Central memory CD4-positive, alpha-beta T cell (primary cell): ENCODE measurements at places on chromosomes 12 and 14.

GRCh38 chr14:102544747-102545460 is 35.3 kb upstream of the ANKRD9 start:
- DNase-seq = peak; percentile 29

GRCh38 chr12:3571724-3572123 is 80.7 kb downstream of the PRMT8 start:
- no peak for DNase-seq

DNA sequence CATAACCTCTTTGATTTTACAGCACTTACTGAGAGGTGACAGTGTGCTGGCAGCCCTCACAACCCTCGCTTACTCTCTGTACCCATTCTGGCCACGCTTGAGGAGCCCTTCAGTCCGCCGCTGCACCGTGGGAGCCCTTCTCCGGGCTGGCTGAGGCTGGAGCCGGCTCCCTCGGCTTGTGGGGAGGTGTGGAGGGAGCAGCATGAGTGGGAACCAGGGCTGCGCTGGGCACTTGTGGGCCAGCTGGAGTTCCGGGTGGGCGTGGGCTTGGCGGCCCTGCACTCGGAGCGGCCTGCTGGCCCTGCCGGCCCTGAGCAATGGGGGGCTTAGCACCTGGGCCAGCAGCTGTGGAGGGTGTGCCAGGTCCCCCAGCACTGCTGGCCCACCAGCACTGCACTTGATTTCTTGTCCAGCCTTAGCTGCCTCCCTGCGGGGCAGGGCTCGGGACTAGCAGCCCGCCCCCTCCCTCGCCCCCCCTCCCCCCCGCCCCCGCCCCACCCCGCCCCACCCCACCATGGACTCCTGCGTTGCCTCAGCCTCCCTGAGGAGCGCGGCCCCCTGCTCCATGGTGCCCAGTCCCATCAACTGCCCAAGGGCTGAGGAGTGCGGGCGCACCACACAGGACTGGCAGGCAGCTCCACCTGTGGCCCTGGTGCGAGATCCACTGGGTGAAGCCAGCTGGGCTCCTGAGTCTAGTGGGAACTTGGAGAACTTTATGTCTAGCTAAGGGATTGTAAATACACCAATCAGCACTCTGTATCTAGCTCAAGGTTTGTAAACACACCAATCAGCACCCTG is 9.9 kb downstream of the MDGA2 start:
- no peak for DNase-seq

GRCh38 chr12:15862840-15863239 is 19.3 kb upstream of the STRAP start:
- DNase-seq = no peak

DNA sequence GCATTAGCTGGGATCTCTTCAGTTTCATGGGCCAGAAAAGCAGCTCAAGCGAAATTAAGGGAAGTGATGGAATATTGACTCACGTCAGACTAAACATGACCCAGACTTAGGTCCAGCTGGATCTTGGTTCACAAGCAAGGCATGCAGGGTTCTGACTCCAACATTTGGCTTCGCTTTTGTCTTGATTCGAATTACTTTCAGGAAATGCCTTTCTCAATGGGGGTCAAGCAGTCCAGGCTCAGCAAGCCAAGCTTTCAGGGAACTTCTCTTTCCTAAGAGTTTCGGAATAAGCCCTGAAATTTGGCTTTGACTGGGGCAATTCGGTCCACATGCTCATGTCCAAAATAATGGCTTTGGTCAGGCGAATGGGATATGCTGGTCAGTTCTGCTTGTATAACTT is 678.7 kb upstream of the TMEM132C start:
- DNase-seq = no peak

GRCh38 chr14:33657476-33657875 is 293.4 kb downstream of the EGLN3 start:
- no peak for DNase-seq

DNA sequence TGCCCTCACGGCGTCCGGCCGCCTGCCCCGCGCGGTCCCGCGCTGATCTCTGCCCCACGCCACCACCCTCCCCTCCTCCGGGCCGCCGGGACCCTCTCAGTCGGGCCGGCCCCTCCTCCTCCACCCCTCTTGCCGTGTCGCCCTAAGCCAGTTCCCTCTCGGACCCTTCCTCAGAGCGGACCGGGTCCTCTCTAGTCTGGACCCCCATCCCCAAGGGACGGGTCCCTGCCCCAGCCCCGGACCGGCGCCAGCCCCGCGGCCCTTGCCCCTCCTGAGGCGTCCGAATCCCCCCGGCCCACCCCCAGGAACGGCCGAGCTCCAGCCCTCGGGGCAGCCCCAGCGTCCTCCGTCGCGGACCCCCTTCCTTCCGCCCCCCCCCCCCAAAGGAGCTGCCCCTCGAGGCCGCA is 485 bp downstream of the PPP4R4 start:
- no peak for DNase-seq

GRCh38 chr12:81470923-81471322 is 288.2 kb downstream of the PPFIA2 start:
- DNase-seq = no peak

GRCh38 chr14:100864206-100864605 is 38.3 kb downstream of the MEG3 start:
- DNase-seq = no peak

- DNase-seq = no peak
Observed at GRCh38 chr14:64060199-64060545, 207.4 kb downstream of the SYNE2 start.

- no peak for DNase-seq
Observed at GRCh38 chr12:122382919-122383350, 39.5 kb downstream of the CLIP1 start.

GRCh38 chr12:7555752-7556151 is 52.2 kb upstream of the CD163 start:
- DNase-seq = no peak

DNA sequence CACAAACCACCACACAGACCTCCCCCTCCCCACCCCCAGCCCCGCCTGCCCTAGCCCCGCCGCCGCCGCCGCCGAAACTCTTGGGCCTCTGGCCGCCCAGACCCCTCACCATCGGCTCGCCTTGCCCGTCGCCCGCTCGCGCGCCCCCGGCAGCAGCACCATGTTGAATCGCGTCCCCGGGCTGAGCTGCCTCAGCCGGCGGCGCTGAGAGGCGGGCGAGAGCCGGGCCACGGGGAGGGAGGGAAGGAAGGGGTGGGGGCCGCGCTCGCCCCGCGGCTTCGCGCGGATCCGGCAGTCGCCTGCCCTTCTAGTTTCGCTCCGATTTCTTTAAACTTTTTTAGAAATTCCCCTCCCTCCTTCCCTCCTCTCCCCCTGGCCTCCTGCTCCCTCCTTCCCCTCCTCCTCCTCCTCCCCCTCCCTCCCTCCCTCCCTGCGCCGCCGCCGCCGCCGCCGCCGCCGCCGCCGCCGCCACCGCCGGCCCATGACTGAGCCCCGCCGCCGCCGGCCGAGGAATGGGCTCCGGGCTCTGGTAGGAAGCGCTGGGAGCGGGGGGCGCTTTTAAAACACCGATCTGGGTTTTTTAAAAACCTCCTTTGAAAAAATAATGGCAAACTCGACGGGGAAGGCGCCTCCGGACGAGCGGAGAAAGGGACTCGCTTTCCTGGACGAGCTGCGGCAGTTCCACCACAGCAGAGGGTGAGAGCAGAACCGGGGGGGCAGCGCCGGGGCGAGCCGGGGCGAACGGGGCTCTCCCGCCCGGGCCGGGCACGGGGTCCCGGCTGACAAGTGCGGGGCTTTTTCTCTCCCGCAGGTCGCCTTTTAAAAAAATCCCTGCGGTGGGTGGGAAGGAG is at the start of gene ARID2:
Gene ARID2, plus strand, starts transcription at position 474 of the 851 bp plus-strand sequence. Its CDS starts 131 bp downstream, at position 605.
- peak; percentile 69 for DNase-seq

DNA sequence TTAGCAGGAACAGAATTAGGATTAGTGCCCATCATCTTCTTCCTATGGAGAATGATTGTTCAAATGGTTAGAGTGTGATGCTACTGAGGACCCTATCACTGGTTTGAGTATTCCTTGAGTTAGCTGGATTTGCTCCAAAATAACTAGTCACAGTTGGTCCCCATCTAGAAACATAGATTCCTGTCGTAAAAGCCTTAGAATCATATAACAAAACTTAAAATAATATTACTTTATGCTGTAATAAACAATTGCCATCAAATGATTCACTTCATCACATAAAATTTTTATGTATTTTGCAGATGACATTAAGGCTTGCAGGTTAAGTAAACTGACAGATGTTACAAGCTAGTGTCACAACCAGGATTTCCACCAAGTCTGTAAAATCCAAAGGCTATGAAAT is 209.8 kb downstream of the CCER1 start:
- DNase-seq = no peak

- no peak for DNase-seq
Observed at GRCh38 chr14:22991852-22992251, 9.5 kb upstream of the AJUBA start.

GRCh38 chr12:57240926-57241401 is 10.0 kb downstream of the STAC3 start:
- no peak for DNase-seq

DNA sequence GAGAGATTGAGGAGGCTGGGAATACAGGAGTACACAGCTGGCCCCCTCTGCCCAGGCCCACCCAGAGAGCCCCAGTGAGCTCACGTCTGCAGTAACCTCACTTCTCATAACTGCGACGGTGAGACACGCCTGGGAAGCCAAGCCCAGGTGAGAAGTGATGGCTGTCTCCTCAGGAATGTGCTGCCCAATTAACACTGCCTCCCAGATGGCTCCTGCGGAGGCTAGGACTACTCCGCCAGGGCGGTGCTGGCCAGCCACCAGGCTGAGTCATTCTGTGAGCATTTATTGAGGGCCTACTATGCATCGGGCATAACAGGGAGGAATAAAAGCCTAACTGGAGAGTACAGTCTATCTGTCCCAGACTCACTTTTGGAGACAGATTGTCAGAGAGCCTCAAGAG is 9.3 kb upstream of the TMEM106C start:
- DNase-seq = no peak

- DNase-seq = no peak
Observed at GRCh38 chr12:123389560-123390351, 5.8 kb downstream of the KMT5A start.

- no peak for DNase-seq
Observed at GRCh38 chr12:101204602-101205304, 5.3 kb downstream of the SLC5A8 start.

DNA sequence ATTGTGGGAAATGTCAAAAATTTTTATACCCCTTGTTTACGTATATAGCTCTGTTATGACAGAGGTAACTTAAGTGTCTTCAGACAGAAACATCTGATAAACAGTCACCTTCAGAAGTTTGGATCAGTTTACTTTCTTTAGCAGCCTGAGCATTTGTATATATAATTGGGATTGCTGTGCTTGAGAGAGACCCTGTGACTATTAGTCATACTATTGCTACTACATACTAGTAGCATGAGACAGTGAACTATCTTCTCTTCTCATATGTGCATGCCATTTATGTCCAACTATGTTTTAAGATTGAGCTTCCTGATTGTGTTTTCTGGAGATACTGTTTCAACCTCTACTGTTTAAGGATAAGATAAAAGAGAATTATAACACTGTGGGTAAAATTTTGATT is 101.5 kb downstream of the PDE6H start:
- DNase-seq = no peak

DNA sequence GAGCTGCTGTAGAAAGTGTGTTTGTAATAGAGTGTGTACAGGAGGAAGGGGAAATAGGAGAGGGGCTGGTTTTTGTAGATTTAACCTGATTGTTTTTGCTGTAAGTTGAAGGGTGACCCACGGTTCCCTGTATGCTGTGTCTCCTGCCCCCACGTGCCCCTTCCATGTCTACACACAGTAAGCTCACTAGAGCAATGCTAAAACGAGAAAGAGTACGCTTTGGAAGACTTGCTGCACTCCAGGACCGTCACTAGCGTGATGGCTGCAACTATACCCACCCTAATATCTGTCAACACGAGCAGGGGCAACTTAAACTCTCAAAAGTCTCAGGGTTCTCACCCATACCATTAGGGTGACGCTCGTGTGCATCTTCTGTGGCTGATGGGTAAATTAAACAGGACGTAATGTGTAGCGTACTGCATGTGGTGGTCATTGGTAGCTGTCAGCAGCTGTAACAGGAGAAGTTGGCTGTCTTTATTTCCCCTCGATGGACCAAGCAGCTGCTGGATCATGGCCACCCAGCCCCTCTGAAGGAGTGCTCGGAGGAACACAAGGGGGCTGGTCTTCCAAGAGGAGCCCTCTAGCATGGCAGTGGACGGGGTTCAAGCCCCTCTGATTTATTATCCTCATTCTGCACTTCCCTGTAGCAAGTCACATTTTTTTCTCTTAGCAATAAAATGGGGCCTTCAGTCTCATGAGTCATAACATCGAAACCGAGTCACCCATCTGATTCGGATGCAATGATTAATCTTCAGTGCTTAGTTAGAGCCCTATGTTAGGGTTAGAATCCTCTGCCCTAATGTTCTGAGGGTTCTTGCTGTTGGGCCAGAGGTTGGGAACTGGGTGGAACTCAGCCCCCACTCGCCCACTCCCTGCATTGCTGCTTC is 14.0 kb downstream of the CCND2 start:
- DNase-seq = no peak

DNA sequence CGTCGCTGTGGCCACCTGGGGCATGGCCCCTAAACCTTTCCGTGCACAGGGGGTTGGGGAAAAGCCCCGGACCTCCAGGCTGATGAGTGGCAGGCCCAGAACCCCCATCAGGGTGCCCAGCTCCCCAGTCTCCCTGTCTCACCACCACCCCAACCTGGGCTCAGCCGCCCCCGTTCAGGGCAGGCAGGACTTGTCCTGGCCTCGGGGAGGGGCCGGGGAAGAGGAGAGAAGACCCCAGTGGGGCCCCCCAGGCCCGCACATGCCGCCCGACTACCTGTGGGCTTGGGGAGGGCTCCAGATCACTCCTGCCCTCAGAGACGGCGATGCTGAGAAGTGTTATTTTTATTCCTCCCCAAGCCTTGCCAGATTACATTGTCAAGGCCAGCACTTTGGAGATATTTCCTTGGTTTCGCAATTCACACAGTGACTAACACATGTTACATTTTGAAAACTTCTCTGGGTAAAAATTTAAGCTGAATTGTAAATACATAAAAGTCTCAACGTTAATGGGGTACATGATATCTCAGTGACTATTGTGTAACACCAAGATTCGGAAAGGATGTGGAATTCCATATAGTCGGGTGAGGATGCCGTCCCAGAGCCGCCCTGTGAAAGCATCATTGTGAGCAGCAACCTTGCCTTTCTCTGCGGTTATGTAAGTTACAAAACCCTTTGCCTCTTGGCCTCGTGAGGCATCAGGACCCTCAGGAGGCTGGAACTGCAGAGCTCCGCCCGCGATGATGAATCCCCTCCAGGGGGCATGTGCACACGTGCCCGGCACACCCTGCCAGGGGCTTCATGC is 85.6 kb upstream of the DIO3 start:
- no peak for DNase-seq

- no peak for DNase-seq
Observed at GRCh38 chr14:68695856-68696255, 97.0 kb downstream of the ZFP36L1 start.

GRCh38 chr14:79325071-79325470 is 886.2 kb downstream of the DIO2 start:
- DNase-seq = no peak
